ENCODE measurements at places on chromosomes 1 and 21.

- DNase-seq, result no peak
Measured at GRCh38 chr1:93056214-93056613, 22.9 kb upstream of the MTF2 start.

GRCh38 chr1:74834261-74834660, 101.3 kb downstream of the TYW3 start:
- no peak for DNase-seq

DNA sequence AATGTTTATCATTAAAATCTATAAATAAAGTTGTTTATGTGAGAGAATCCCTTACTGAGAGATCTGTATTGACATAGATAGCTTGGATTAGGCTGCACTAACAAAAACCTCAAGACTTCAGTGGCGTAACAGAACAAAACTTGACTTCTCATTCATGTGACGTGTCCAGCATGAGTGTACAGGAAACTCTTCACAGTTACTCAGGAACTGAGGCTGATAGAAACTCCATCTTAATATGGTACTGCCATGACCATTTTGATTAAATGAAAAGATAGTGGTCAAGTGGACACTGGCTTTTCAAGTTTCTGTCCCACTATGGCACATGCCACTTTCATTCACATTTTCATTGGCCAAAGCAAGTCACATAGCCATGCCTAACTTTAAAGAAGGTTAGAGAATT, 3.7 kb downstream of the ST3GAL3 start:
- no peak for DNase-seq

DNA sequence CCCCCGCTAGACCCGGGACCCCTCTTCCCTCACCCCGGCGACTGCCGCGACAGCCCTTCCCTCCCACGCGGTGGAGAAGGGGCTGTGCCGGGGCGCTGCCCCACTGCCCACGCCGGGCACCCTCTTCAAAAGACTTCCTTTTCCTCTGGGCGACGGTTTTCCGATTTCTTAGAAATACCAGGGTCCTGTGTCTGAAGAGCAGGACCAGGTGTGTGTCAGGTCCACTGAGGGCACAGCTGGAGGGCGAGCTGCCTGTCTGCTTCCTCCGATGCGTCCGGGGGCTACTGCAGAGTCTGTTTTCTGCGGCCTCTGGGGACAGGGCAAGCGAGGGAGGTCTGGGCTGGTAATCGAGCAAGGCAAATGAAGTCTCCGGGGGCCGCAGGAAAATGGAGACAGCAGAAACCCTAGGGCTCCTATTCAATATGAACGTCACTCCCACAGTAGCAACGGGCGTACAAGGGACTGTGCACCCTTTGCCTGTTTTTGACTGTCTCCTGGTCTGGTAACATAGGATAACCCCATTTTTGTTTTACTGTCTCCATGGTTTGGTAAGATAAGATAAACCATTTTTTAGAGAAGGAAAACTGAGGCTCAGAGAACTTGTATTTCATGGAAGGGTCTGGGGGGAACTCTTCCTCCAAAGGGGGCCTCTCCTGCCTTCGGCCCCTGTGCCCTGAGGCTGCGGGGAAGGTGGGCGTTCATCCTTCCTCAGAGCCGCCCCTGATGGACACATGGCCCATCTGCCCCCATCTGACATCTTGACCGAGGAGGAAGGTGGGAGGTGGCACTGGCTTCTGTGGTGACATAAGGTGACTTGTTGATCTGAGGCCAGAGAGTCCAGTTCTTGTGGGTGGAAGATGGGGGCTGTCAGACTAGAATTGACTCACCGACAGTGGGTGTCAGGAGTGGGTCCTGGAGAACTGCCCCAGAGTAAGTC, 970 bp downstream of the TNFRSF1B start:
- no peak for DNase-seq

GRCh38 chr1:185652348-185652747, 81.8 kb upstream of the HMCN1 start:
- no peak for DNase-seq

DNA sequence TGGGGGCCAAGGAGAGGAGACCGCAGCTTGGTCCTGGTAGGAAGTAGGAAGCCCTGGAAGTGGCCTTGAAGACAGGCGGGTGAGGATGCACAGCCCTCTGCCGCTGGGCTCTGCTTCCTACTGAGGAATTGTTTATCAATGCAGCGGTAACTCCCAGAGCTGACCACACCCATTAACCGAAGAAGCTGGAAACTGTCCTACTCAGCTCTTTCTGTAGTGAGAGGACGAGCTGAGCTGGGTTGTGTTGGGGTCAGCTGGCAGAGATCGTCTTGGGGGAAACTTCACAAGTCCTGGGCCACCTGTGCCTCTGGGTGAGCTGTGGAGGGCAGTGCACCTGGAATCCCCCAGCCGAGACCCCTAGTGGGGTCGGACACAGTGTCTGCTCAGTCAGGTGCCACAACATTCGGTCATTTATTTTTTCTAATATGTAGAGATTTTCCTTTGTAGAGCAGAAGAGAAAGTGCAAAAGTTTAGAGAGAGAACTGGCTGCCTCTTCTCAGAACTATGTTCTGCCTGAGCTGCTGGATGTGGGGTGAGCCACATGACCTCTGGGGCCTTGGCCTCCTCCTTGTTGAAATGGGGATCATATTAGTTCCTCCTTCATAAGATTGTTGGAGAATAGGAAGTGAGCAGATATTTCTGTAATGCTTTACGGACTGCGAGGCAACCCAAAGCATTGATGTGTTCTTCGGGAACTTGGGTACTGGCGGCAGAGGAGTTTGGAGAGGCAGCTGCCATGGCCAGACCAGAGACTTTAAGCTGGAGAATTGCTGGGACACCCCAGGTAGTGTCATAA, 3.6 kb downstream of the NECAP2 start:
- DNase-seq, result no peak

DNA sequence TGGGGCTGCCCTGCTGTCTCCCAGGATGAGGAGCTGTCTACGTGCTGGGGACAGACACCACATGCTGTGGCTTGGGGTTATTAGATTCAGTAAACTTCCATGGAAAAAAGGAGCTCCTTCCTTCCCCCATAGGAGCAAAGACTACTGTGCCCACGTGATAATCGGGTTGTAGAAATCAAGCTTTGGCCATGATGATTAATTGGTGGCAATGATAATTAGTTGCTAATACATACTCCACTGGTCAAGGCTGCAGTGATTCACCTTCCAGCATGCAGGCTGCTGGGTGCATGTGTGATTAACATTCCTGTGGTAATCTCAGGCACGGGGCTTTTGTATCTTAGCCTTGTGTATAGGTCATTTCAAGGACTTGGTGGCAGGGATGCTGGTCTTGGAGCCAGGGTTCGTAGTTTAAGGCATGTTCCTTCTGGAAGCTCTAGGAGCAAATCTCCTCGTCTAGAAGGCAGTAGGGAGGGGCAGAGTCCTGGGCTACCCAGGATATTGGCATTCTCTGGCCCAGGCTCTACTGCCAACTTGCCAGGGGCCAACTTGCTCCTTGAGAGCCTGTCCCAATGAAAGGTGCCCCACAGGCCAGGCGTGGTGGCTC, 41.4 kb downstream of the TMCO4 start:
- no peak for DNase-seq

DNA sequence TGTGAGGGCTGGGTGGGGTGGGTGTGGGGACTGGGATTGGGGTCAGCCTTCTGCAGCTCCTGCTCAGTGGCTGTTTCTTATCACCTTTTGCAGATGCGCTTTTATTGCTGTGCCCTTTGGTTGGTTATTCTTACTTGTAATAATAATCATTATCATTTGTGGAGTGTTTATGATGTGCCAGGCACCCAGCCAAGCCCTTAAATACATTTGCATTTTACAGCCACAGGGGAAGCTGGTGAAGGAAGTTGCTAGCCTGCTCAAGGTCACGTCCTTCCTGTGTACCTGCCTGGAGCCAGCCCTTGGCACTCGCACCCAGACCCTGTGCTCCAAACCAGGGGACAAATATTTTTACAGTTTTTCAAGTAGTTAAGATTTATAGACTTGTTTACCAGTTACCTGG, 144.0 kb downstream of the PGBD5 start:
- DNase-seq, result no peak

DNA sequence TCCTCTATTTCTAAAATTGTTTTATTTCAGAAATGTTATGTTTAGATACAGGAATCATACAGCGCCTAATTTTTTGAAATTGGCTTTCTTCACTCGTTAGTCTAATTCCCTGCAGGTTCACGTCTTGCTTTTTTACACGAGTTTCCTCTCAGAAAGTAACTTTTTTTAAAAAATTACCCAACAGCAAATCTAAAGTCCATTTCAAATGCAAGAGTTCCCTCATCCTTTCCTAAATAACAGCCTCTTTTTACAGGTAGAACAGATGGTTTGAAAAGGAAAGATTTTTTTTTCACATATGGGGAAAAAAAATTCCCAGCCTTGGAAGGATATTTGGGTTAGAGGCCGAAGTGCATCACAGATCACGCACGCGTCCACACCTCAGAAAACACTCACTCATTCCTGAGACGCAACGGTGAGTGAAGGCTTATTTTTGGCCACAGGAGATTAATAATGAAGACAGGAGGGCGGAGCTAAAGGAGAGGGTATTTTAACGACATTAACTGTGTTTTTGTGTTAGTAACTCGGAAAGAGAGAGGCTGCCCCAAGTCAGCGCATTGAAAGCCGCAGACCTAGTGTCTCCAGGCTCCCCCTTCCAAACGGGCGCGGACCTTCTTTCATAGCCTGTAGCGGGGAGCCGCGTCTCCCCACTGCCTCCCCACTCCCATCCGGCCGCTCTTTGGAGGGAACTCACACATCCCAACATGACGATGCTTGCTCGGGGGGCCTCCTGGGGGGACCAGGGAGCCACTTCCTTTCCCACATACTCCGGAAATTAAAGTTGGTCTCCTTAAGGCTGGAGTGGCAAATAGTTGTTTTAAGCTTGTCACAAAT, 969 bp upstream of the RIPK4 start:
- DNase-seq, result no peak

DNA sequence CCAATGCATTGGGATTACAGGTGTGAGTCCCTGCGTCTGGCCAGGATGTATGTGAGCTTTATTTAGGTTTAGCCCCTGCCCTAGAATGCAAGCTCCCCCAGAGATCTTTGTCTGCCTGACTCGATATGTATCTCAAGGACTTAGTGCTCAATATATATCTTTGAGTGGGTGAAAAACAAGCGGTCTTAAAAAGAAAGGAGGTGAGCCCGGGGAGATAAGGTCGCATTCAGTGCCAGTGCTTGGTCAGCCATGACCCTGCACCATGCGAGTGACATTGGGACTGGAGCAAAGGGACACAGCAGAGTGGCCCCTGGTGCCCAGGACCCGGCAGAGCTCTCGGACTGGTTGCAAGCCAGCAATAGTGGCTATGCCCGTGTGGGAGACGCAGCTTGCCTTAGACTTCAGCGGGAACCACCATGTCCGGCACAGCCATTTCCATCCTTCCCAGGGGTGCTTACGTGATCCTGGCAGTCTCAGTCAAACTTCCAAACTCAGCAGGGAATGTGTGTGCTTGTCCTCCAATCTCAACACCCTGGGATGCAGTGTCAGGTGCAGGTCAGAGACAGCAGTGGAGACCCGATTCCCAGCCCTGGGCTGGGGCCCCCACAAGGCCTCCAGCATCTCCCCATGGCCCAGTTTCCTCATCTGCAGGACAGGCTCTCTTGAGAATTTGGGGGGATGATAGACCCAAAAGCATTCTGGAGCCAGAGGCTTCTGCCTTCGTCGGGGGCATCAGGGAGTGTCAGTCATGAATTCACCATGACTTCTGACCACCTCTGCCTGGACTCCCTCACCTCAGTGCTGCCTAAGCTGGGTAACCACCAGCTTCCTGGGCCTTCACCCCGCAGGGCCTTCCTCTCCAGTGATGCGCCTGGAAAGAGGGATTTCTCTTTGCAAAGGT, 1.8 kb downstream of the MX2 start:
- no peak for DNase-seq

- no peak for DNase-seq
Measured at GRCh38 chr1:88890791-88891317, 513 bp downstream of the GTF2B start.

- DNase-seq, result no peak
Measured at GRCh38 chr1:147800804-147801203, 40.4 kb upstream of the GJA5 start.

DNA sequence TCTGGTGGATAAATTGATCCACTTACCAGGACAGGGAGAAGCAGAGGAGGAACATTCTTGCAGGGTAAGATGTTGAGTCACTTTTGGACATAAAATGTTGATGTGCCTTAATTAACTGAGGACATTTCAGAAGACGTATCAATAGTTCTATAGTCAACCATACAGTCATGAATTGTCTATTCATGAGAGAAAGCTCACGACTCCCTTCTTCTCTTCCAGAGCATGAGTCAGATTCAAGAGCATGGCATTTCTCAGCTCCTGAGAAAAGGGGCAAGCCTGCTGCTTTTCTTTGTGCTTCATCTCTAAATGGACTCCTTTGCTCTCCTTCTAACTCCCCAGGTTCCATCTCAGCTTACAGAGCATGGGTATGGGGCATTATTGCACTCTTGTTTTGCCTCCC, 55.7 kb downstream of the ADGRL4 start:
- DNase-seq, result no peak

- DNase-seq, result no peak
Measured at GRCh38 chr1:175566247-175566646, 177.1 kb downstream of the TNR start.

GRCh38 chr1:19204446-19205266, 5.4 kb downstream of the UBR4 start:
- DNase-seq, result no peak

DNA sequence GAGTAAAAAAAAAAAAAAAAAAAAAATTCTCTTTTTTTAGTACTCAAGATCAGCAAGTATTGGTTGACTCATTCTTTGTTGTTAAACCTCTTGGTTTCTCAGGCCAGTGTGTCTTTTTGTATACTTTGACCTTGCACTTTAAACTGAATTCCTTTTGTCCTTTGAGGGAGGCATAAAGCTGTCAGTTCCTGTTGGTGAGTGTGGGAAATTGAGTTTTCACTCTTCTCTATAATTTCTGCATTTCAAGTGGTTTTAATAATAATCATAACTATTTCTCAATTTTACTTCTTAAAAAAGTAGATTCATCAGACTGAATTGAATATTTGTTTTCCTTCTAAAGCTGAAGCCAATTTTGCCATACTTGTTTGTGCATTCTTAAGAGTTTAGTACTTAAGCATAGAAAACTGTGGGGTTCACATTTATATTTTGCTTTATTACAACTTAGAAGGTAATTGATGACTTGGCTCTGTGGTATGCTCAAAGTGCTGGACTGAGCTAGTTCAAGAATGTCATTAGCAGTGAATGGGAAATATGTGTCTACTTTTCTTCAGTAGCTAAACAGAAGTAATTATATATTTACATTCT, 43.4 kb downstream of the ITSN1 start:
- no peak for DNase-seq

DNA sequence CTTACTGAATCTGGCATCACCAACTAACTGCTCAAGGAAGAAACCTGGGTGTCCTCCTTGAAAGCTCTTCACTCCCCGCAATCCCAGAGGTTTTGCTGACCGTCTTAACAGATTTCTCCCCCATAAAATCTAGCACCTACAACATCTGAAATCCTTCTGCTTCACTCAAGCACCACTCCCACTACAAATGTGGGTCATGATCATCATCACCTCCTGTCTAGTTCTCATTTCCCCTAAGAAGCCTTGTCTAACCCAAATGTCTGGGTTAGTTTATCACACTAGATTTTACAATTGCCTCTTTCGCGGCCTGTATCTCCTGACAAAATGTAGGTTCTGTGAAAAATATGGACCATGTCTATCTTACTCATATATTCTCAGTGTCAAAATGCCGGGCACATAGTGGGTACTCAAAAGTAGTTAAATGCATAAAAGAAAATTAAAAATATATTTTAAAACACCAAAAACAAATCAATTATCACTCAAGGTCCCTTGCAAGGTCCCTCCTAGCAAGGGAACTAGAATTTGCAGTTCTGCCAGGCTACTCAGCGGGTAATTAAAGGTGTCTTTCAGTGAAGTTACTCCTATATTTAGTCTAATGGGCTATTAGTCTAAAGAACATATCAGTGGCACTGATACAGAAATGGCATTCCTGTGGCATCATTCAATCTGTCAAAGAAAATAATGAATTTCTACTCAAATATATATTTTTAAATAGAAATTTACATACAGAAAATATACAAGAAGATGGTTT, 19.6 kb downstream of the C21orf91 start:
- DNase-seq, result no peak
